CD4-positive, alpha-beta T cell treated with Interleukin-17A for 1 hour (primary cell): ENCODE measurements at places on chromosomes 6 and 20.
A peak's percentile ranks its signal among the peaks of the same experiment; 100 is the strongest.

- DNase-seq: peak; percentile 43
These were observed 84.2 kb downstream of the TRERF1 start for GRCh38 chr6:42367353-42368011.

- no peak for DNase-seq
These were observed 32.0 kb downstream of the GNAS-AS1 start for GRCh38 chr20:58818586-58819285.

- peak; percentile 77 for DNase-seq
These were observed 16.4 kb upstream of the HMGN4 start for GRCh38 chr6:26521600-26522391.

DNA sequence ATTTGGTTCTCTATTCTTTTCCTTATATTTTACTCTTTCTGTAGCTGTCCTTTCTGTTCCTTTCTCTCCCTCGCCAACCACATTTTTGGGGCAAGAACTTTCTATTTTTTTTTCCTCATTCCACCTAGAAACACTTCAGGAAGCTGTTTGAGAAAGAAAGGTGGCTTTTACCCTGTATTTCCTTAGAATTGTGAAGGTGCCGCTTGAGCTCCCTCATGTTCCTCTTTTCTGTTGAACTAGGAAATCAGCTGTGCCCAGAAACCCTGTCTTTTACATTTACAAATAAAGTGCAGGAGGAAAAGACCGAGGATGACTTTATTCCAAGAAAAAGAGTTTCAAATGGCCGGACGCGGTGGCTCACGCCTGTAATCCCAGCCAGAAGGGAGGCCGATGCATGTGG is 38.2 kb downstream of the OR2B2 start:
- no peak for DNase-seq
